ENCODE measurements at places on chromosomes 7 and 10. TPM values are rescaled to one million over a fixed set of nuclear protein-coding genes. Genes with fewer than 3 reads are reported as not detected.
A peak's percentile ranks its signal among the peaks of the same experiment; 100 is the strongest.

- no peak for DNase-seq
Observed at GRCh38 chr7:35707422-35707821, 12.5 kb upstream of the HERPUD2 start.

DNA sequence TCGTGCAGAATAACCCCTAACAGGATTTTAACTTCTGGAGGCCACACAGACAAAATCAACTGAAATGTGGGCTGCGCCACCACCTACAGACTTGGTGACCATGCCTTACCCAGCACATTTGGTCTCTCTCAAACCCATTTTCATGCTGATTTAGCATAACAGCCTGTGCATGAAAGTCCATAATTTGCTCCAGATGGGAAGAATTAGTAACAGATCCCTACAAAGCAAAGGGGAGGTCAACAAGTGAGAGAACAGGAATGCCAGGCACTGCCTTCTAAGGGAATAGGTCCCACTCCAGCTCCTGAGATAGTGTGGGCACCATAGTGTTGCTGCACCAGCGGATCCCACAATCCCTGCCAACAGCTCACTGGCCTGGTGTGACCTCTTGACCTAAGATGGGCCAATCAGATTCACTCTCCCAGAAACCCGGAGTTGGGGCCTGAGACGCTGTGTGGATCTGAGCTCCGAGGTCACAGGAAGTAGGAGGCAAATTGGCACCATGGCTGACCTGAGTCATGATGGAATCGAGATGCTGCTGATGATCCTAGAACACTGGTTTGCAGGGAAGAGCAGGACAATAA, 32.4 kb downstream of the SLIT1 start:
- no peak for DNase-seq

DNA sequence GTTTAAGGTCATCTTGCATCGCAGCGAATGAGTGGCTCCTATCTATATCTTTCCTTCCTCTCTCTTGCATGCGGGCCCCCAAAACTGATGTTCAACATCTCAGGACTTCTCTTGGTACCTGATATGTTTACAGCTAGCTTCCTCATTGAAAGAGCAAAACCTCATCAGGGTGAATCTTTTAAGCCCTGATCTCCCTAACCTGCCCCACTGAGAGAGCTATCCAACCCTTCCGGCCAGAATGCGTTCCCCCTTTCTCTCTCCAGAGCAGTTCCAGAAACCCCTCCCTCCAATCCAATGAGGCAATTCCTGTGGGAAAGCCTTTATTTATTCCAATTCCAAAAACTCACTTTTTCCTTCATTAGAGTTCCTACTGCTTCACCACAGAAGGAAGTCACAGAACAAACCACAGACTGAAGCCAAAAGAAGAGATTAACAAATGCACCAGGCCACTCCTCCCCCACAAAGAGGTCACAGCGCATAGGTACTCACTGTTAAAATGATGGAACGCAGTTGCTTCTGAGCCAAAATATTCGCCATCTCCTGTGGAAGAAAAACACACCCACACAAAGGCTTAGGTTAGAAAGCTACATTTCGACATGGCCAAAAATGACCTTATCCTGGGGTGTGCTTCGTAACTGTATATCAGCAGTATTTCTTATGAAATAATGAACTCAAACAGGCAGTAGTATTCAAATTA, 232.4 kb downstream of the ELMO1 start:
- DNase-seq: peak; percentile 8

DNA sequence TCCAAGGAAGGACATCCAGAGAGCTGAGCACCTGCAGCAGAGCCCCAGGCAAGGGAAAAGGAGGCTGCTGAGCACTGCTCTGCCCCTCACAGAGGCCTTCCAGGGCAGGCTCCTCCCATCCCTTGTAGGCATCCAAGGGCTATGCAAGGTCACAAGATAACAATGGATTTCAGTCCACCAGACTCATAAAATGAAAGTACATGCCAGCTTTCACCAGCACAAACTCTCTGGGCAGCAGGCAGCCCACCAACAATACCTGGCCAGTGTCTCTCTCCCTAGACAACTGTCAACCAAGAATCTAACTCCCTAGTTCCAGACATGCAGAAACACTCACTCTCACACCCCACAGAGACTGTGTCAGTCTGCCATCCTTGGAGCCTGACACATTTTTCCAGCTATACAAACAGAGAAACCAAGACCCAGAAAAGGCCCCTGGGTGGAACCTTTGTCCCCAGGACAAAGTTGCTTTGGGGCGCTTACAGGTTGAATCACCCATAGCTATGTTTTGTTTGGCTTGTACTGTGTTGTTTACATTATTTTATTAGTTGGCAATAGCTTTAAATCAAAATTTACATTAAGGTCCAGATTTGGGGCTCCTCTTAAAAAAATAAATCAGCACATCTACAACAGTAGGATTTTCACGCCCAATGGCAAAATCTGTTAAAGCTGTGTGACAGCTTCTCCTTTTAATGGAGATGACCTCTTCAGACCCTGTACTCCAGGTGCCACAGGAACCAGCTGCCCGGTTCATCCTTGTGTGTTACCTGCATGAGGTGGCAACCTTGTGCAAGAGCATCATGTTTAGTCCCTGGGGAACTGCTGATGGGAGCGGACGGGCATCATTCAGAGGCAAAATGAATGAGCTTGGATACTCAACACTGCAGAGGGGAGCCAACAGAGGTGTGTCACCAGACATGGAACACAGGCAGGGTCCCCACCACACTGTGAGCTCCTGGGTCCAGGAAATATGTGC, 5.2 kb downstream of the GRID1 start:
- no peak for DNase-seq

GRCh38 chr7:64113981-64114380, 68.7 kb downstream of the ZNF727 start:
- DNase-seq: no peak

- DNase-seq: no peak
Observed at GRCh38 chr10:34544400-34544799, 270.7 kb downstream of the PARD3 start.

- no peak for DNase-seq
Observed at GRCh38 chr7:8213381-8213780, 48.6 kb downstream of the ICA1 start.

DNA sequence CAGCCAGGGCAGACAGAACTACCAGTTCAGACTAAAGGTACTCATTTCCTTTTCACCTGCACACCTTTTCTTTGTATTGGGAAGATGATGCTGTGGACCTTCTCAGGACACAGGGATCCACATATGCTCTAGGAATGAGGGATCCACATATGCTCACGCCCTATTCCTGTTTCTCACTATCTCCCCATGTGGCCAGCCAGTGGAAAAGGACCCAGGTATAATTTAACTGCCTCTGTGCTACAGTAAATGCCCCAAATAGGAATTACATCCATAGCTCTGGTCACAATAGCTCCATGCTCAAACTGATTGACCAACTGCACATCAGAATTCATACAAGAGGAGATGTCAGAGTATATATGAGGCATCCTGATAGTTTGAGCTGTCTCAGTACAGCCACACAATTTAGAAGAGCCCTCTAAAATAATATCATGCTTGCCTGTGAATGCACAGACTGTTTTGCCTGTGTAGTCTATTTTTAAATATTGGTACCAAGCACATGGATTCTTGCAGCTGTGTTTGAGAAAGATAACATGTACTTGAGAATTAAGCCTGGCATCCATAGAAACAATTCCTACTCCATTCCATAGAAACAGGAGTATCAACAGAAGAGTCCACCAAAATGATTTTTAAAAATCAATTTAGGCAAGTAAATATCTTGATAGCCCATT, 43.7 kb downstream of the CTTNBP2 start:
- no peak for DNase-seq

- DNase-seq: no peak
Observed at GRCh38 chr7:103130901-103131624, 17.8 kb downstream of the NAPEPLD start.

- DNase-seq: peak; percentile 14
Observed at GRCh38 chr10:63866747-63867140, 345.5 kb downstream of the REEP3 start.

- peak; percentile 34 for DNase-seq
Observed at GRCh38 chr7:152522571-152523067, 86.8 kb upstream of the KMT2C start.

DNA sequence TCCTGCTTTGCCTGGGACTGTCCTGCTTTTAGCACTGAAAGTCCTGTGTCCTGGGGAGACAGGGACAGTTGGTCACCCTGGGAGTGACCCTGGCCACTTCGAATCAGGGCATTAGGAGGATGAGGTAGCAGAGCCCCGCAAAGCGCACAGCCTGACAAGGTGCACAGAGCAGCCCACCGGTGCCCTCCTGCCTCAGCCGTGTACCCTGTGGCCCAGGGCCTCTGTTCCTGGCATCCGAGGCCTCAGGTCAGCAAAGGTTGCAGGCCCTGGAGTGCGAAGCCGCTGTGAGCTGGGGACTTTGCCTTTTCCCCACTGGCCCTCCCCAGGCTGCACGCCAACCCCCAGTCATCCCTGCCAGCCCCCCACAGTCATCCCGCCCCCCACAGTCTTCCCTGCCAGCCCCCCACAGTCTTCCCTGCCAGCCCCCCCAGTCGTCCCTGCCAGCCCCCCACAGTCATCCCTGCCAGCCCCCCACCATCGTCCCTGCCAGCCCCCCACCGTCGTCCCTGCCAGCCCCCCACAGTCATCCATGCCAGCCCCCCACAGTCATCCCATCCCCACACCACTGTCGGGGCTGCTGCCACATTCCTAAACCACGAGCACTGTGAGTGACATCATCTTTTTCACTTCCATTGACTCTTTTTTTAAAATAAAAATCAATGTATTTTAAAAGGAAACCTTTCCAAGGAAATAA, 91.8 kb downstream of the RGS10 start:
- DNase-seq: no peak

DNA sequence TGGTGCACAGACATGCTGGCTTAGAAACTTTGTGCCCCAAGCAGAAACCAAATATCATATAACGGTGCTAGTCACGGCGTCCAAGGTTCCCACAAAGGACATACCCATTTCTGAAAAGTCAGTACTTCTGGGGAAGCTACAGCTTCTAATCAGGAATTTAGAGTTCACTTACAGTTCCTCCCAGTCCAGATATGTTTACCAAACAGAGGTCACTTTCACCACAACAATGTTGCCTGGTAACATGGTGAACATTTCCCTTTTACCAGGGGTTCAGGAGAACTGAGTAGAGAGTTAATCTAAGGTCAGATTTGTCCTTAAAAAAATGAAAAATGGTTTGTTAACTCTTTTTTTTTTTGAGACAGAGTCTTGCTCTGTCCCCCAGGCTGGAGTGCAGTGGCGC, 265.9 kb upstream of the MKLN1 start:
- DNase-seq: peak; percentile 66

DNA sequence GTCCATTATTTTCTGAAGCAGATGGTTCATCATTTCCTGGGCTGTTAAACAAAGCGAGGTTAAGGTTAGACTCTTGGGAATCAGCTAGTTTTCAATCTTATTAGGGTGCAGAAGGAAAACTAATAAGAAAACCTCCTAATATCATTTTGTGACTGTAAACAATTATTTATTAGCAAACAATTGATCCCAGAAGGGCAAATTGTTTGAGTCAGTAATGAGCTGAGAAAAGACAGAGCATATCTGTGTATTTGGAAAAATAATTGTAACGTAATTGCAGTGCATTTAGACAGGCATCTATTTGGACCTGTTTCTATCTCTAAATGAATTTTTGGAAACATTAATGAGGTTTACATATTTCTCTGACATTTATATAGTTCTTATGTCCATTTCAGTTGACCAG, 10.1 kb downstream of the BUB3 start:
- no peak for DNase-seq

- no peak for DNase-seq
Observed at GRCh38 chr7:7385421-7385820, 150.3 kb downstream of the COL28A1 start.

DNA sequence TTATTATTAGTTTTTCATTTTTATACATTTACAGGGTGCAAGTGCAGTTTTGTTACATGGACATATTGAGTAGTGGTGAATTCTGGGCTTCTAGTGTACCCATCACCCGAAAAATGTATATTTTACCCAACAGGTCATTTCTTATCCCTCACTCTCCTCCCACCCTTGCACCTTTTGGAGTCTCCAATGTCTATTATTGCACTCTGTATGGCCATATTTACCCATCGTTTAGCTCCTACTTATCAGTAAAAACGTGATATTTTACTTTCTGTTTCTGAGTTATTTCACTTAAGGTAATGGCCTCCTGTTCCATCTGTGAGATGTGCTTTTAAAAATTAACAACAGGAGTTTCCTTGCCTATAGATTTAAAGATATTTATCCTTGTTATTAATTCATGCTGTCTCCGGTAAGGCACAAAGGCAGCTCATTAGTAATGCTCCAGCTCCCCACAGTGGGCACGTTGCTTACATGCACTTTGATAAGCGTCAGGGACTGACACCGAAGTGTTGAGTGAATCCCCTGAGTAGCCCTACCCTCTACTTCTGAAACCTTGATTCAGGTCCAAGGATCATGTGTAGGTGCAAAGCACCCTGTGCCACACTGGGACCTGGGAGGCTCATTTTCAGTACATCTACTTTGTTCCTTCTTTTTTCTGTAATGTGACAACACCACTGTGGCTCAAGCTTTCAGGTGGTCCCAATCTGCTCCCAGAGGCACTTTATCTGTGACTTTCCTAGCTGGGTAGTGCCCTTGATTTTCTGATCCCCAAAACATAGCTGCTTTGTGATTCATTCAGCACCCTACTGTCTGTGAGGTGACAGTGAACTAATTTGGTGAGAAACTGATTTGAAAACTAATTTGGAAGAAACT, 27.3 kb downstream of the HYAL4 start:
- DNase-seq: peak; percentile 61

DNA sequence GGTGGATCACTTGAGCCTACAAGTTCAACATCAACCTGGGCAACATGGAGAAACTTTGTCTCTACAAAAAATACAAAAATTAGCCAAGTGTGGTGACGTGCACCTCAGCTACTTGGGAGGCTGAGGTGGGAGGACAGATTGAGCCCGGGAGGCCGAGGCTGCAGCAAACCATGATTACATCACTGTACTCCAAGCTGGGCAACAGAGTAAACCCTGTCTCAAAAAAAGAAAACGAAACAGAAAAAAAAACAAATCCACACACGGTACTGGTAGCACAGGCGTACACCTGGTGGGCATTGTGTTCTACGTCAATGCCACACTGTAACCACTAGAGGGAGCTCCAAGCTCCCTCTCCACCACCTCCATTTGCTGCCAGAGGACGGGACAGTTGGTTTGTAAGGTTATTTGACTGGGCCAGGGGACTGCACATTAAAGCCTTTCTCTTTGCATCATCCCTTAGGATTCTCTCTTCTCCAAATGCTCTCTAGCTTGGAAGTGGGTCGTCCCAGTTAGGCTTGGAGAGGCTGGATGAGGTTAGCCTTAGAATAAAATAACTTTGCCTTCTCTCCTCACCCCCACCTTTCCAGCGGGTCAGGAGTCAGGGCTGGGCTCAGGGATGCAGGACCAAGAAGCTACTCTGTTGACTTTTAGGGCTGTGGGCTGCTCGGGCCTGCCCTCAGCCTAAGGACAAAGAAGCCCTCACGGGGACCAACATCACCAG, 130.8 kb downstream of the SORBS1 start:
- peak; percentile 57 for DNase-seq

The AGR2 gene
- not detected for total RNA-seq

The CFAP43 gene
- under 0.01 TPM for total RNA-seq

The ELMO1 gene
- under 0.01 TPM for total RNA-seq

The HIPK2 gene
- 7.1 TPM for total RNA-seq

The VENTX gene
- not detected for total RNA-seq

The FAM25C gene
- total RNA-seq: not detected

Data from fibroblast of villous mesenchyme (primary cell).